Epithelial cell of alveolus of lung (primary cell): ENCODE measurements at places on chromosomes 2 and 18. TPM values are rescaled to one million over a fixed set of nuclear protein-coding genes. Genes with fewer than 3 reads are reported as not detected.

Gene TNFAIP6
- total RNA-seq: 32.4 and 48.5 TPM in 2 replicates

Gene AQP4
- total RNA-seq: not detected in 2 replicates

Gene MYO7B
- 0.24 TPM in 1 of 2 replicates, not detected in the other for total RNA-seq

Gene MC2R
- not detected in 2 replicates for total RNA-seq

Gene CRYBA2
- not detected in 2 replicates for total RNA-seq

Gene CNDP1
- total RNA-seq: not detected in 2 replicates

Gene CRACDL
- total RNA-seq: 0.13 and 0.24 TPM in 2 replicates

Gene ACVR1C
- total RNA-seq: under 0.01 and 2.2 TPM in 2 replicates

Gene NEU2
- not detected in 2 replicates for total RNA-seq

Gene MREG
- 0.32 and 1.4 TPM in 2 replicates for total RNA-seq

Gene TGFA
- total RNA-seq: 0.32 and 2.7 TPM in 2 replicates

Gene DQX1
- 0.39 TPM in 1 of 2 replicates, not detected in the other for total RNA-seq

Gene ANKAR
- total RNA-seq: 1.2 and 2.1 TPM in 2 replicates

Gene SPP2
- total RNA-seq: not detected in 2 replicates
